ENCODE measurements at places on chromosomes 16 and 17.

DNA sequence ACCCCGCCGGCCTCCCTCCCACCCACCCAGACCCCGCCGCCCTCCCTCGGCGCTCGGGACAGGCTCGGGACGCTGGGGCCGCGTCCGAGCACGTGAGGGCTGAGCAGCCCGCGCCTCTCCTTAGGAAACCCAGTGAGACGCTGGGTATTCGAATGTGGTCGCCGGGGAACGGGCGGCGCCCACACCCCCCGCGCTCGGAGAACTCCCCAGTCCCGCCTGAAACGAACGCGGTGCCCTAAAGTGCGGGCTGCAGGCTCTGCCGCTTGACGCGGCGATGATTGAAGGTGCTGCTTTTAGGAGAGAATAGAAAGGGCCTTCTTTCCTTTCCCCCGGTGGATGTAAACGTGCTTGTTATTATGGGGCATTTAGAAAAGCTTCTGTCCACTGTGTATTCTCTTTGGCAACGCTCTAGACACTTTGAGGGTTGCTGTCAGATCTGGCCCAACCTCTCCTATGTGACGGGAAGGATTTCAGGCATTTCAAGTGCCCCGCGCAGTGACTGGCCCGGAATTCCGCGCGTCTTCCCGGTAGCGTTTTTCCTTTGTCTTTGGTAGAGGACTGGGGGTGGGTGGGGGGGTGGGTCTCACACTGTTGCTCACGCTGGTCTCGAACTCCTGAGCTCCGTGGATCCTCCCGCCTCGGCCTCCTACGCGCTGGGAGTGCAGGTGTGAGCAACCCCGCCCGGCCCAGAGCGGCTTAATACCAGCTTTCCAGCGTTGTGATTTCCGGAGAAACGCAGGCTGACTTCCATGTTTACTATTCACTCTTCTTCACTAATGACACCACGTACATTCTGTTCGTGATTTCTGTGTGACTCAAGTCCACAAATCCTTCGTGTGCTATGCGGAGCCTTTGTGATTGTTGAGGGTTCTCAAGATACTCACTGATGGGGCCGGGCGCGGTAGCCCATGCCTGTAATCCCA is 21.8 kb upstream of the FOXK2 start:
- peak; percentile 50 for DNase-seq

GRCh38 chr16:62954144-62955032 is 918.1 kb upstream of the CDH8 start:
- no peak for DNase-seq

GRCh38 chr17:80813318-80813717 is 178.3 kb upstream of the CHMP6 start:
- DNase-seq = no peak

- DNase-seq = no peak
Measured at GRCh38 chr16:13951611-13952010, 31.7 kb downstream of the ERCC4 start.

GRCh38 chr16:57611706-57612105 is 16.7 kb upstream of the ADGRG1 start:
- no peak for DNase-seq

GRCh38 chr17:61753696-61754095 is 109.6 kb downstream of the BRIP1 start:
- no peak for DNase-seq

Data from tongue (tissue), 3 donors.